ENCODE measurements at places on chromosomes 12 and 14.

- DNase-seq, result no peak
Observed at GRCh38 chr12:57622293-57623245, 10.4 kb downstream of the B4GALNT1 start.

GRCh38 chr12:132052196-132052932 is 91.8 kb downstream of the DDX51 start:
- DNase-seq, result no peak

DNA sequence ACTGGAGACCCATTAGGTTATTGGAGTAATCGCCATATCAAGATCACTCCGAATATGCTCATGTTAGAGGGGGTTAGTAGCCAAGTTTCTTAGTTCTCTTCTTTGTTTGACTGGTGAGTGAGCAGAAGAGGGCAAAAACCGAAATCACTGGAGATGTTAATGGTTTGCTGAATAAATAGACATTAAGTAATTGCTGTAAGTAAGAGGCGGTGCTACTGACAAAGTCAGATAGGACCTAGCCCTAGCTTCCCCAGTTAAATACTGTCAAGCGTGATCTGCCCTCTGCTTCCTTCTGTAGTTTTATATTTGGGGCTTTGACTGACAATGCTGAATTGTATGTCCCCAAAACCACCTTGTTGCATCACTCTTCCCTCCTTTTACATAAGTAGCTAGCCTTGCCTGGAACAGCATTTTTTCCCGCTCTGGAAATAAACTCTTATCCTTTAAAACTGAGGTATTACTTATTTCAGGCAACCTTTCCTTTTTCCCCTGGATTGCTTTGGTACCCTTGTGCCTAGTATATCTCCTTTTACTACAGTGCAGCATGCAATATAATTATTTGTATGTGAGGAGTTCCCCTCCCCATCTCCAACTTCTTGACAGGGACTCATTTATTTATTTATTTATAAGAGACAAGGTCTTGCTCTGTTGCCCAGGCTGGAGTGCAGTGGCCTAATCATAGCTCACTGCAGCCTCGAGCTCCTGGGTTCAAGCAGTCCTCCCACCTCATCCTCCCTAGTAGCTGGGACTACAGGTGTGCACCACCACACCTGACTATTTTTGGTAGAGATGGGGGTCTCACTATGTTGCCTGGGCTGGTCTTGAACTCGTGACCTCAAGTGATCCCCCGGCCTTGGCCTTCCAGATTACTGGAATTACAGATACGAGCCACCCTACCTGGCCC is 1.4 kb downstream of the SNRPF start:
- no peak for DNase-seq

- peak; percentile 32 for DNase-seq
Observed at GRCh38 chr12:104877103-104877705, 80.9 kb downstream of the SLC41A2 start.

- DNase-seq, result no peak
Observed at GRCh38 chr12:55746174-55746912, 3.4 kb downstream of the GDF11 start.

Measured in activated naive CD4-positive, alpha-beta T cell treated with anti-CD3 and anti-CD28 coated beads, Interleukin-2, amount 50 U/mL, for 16 hours (primary cell).